ENCODE measurements at places on chromosomes 6 and 20. TPM values are rescaled to one million over a fixed set of nuclear protein-coding genes. Genes with fewer than 3 reads are reported as not detected.

The ZNF831 gene
- total RNA-seq = 0.42 TPM

The FRMD1 gene
- total RNA-seq = not detected

The DDO gene
- 2.1 TPM for total RNA-seq

DNA sequence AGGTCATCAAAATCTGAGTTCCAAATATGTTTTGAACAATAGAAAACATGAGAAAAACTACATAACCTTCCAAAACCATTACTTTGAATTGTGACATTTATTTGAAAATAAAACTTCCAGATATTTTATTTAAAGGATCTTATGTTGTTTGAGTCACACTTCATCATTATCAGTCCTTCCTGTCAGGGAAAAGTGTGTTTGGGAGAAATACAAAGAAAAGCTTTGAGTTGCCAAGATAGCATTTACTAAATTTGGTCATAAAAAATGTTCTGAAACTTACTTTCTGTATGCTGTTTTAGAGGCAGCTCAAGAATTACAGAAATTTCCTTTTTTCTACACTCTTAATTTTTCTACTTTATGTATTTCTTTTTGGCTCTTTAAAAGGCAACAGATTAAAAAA, 208.2 kb upstream of the RIN2 start:
- no peak overlapping the region for H3K4me3 ChIP-seq
- H3K4me1 ChIP-seq = peaks cover 16% of the 10 kb centered on the region
- no peaks in the 10 kb centered on the region for H3K27me3 ChIP-seq
- no peak for DNase-seq
- no peaks in the 10 kb centered on the region for H3K36me3 ChIP-seq

GRCh38 chr20:61271312-61272231, 19.5 kb downstream of the CDH4 start:
- peaks cover 5% of the 10 kb centered on the region for H3K4me1 ChIP-seq
- H3K27ac ChIP-seq = no peak overlapping the region
- H3K4me3 ChIP-seq = no peak overlapping the region
- H3K36me3 ChIP-seq = no peaks in the 10 kb centered on the region
- H3K27me3 ChIP-seq = no peaks in the 10 kb centered on the region

- no peak overlapping the region for H3K4me3 ChIP-seq
- DNase-seq = no peak
- H3K27me3 ChIP-seq = no peaks in the 10 kb centered on the region
- H3K27ac ChIP-seq = no peak overlapping the region
- H3K36me3 ChIP-seq = no peaks in the 10 kb centered on the region
Observed at GRCh38 chr6:11552442-11552841, 14.9 kb downstream of the TMEM170B start.
